T-cell (primary cell): ENCODE measurements at places on chromosomes 5 and 9. TPM values are rescaled to one million over a fixed set of nuclear protein-coding genes. Genes with fewer than 3 reads are reported as not detected.
A peak's percentile ranks its signal among the peaks of the same experiment; 100 is the strongest.

DOLPP1 gene
- 6.0 TPM for total RNA-seq

- no peak overlapping the region for H3K4me3 ChIP-seq
- H3K27me3 ChIP-seq, result no peaks in the 10 kb centered on the region
- H3K27ac ChIP-seq, result no peak overlapping the region
- H3K4me1 ChIP-seq, result no peaks in the 10 kb centered on the region
- H3K36me3 ChIP-seq, result peaks cover 71% of the 10 kb centered on the region
These were observed 123.1 kb downstream of the DROSHA start for GRCh38 chr5:31408814-31409213.

- no peak for DNase-seq
- peaks cover 6% of the 10 kb centered on the region for H3K27me3 ChIP-seq
- H3K4me3 ChIP-seq, result no peak overlapping the region
These were observed 57.2 kb downstream of the TMOD1 start for GRCh38 chr9:97558701-97559101.

- H3K4me3 ChIP-seq, result no peak overlapping the region
- no peak for DNase-seq
- H3K27ac ChIP-seq, result no peak overlapping the region
- no peaks in the 10 kb centered on the region for H3K4me1 ChIP-seq
- no peaks in the 10 kb centered on the region for H3K27me3 ChIP-seq
These were observed 27.7 kb downstream of the PCDHB15 start for GRCh38 chr5:141272906-141273305.

DNA sequence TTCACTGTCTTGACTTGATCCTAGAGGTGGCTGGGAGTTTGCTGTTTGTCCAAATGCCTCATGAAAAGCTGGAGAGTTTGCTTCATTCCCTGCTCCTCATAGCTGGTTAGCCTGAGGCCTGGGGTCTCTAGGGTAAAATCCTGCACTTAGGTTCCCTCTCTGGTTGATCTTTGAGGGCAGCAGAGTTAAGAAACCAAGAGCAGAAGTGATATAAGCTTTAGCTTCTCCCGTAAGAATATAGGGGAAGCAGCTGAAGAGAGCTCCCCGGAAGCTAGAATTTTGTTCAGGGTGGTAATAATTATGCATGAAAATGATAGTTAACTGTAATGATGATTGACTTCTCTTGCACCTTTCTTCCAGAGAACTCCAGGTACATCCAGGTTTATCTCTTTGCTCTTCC lies 1.4 kb downstream of the FAM53C start:
- peak overlapping the region; percentile 75 for H3K4me3 ChIP-seq
- DNase-seq, result no peak
- H3K36me3 ChIP-seq, result no peaks in the 10 kb centered on the region
- no peaks in the 10 kb centered on the region for H3K27me3 ChIP-seq

IFNB1 gene
- not detected for total RNA-seq

DNA sequence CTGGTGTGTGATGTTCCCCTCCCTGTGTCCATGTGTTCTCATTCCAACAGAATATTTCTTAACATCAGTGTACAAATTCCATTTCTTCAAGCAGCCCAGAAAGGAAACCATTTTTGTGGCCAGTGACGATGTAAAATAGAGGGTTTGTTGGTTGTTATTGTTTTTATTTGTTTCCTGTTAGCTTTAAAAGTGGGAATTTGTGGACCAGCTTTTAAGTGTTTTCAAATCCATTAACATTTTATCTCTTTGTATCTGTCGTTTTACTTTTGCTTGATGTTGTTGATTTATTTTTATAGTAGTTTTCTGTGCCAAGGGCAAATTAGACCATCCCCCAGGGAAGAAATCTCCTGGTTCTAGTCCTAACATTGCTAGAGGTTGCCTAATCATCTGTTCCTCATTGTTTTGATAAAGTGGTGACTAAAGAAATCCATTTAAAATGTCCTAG lies 100.0 kb downstream of the GDNF start:
- DNase-seq, result no peak
- no peaks in the 10 kb centered on the region for H3K4me1 ChIP-seq
- H3K36me3 ChIP-seq, result no peaks in the 10 kb centered on the region
- no peaks in the 10 kb centered on the region for H3K27me3 ChIP-seq
- no peak overlapping the region for H3K4me3 ChIP-seq
- H3K27ac ChIP-seq, result no peak overlapping the region

DNA sequence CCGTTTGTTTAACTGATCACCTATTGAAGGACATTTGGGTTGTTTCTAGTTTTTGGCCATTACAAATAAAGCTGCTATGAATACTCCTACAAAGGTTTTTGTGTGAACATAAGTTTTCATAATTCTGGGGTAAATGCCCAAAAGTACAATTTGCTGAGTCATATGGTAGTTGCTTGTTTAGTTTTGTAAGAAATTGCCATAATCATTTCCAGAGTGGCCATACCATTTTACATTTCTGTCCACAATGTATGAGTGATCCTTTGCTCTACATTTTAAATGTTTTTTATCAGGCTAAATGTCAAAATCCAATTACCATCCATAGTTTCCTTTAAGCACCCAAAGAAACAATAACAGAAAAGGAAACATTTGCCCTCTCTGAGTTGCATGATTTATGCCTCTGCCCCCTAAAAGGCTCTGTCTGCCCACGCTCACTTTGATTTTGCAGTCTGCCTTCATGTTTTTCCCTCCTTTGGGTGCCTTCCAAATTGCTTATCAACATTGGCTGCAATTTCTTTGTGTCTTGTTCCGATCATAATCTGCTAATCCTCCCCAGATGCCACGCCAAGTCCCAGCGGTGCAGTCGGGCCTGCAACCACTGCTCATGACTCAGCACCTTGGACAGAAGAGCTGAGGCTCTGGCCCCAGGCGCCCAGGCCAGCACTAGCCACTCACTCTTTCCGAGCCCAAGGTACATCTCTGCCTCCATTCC lies 339.2 kb downstream of the PIK3R1 start:
- H3K4me3 ChIP-seq, result no peak overlapping the region
- no peaks in the 10 kb centered on the region for H3K4me1 ChIP-seq
- H3K27me3 ChIP-seq, result no peaks in the 10 kb centered on the region
- DNase-seq, result no peak

DNA sequence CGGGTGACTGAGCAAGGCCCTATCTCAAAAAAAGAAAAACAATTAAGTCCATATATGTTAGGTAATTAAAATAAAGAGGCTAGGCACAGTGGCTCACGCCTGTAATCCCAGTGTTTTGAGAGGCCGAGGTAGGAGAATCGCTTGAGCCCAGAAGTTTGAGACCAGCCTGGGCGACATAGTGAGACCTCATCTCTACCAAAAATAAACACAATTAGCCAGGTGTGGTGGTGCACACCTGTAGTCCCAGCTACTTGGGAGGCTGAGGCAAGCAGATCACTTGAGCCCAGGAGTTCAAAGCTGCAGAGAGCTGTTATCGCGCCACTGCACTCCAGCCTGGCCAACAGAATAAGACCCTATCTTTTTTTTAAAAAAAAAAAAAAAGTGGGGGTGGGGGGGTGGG lies 12.3 kb downstream of the WHRN start:
- peaks cover 6% of the 10 kb centered on the region for H3K4me1 ChIP-seq
- H3K27me3 ChIP-seq, result no peaks in the 10 kb centered on the region
- H3K27ac ChIP-seq, result no peak overlapping the region
- DNase-seq, result no peak

DNA sequence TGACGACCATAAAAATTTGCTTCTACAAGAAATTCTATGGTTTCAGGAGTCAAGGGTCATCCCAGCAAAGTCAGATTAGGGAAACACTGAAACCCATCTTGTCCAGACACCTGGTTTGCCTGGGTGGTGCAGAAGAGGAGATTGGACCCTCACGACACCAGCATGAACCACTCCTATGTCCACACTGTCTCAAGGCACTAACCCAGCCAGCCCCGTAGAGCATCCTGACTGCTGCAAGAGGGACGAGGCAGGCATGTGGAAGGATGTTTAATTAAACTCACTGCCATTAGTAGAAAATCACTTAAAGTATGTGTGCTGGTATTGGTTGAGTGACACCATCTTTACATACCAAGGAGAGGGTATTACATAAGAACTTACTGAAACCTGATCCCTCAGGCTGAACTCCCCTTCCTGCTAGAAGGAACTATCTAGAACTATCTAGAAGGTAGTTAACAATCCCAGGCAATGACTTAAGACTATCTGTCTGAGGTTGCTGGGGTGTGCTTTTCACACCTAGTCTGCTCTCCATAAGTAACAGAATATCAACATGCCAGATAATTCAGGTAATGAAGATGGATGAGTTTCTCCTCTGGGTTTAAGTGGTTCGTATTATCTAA lies 93.6 kb downstream of the SEMA6A start:
- no peaks in the 10 kb centered on the region for H3K36me3 ChIP-seq
- H3K27ac ChIP-seq, result no peak overlapping the region
- no peak overlapping the region for H3K4me3 ChIP-seq
- DNase-seq, result no peak
- no peaks in the 10 kb centered on the region for H3K4me1 ChIP-seq

DNA sequence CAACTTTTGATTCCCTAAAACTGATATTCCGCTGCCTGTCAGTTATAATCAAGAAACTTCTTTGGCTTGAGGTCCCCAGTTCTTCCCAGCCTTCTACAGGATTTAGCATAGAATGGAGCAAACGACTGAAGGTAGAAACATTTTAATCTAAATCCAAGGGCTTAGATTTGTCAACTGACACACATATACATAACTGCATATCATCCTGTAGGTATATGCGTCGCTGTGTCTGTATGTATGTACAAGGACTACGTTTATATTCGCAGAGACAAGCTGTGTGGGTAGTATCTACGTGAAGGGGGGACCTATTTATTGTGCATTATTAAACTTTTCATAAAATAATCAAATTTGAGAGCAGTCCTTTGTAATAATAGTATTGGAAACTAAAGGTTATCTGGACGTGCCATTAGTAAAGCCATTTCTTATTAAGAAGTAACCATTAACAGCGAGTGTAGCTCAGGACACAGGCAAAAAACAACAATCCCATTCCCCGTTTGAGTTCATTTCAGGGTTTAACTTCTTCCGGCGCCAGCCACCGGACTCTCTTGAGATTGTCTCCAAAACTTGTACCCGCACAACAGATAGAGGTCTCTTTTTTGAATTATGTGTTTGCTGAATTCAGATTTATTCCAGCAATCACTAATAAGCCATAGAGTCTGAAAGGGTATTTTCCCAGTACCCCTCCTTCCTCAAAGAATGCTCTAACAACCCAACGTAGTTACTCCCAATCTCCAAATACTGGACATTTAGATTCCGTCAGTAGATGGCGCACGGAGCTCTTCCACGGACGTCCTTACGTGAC lies 2.1 kb upstream of the MLLT3 start:
- H3K27ac ChIP-seq, result peak overlapping the region; percentile 45
- no peaks in the 10 kb centered on the region for H3K27me3 ChIP-seq
- DNase-seq, result peak; percentile 18
- H3K4me3 ChIP-seq, result peak overlapping the region; percentile 91
- H3K4me1 ChIP-seq, result peaks cover 19% of the 10 kb centered on the region

URM1 gene
- 38.7 TPM for total RNA-seq
